Activated CD8-positive, alpha-beta T cell treated with anti-CD3 and anti-CD28 coated beads for 36 hours (primary cell): ENCODE measurements at places on chromosomes 11 and 22. TPM values are rescaled to one million over a fixed set of nuclear protein-coding genes. Genes with fewer than 3 reads are reported as not detected.

Gene MIAT
- 11.6 TPM for total RNA-seq

Gene TRIM22
- 138 TPM for total RNA-seq

Gene C11orf98
- total RNA-seq: 108 TPM

DNA sequence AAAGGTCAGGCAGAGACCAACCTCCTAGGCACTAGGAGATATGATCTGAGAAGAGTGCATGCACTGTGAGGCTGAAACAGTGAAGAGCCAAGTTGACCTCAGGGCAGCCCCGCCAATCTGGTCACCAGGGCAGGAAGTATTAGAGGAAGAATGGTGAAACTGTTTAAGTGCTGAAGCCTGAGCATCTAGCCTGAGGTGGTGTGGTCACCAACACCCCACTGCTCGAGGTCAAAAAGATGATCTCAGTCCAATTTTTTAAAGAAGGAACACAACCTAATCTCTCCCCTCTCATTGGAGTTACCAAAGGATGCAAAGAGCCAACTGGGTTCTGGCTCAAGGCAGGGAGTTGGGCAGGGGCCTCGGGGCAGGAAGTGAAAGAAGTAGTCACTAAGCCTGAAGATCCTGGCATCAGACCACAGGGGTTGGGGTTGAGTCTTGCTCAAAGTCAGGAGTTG, 4.0 kb downstream of the APBB1 start:
- peak; percentile 64 for DNase-seq

DNA sequence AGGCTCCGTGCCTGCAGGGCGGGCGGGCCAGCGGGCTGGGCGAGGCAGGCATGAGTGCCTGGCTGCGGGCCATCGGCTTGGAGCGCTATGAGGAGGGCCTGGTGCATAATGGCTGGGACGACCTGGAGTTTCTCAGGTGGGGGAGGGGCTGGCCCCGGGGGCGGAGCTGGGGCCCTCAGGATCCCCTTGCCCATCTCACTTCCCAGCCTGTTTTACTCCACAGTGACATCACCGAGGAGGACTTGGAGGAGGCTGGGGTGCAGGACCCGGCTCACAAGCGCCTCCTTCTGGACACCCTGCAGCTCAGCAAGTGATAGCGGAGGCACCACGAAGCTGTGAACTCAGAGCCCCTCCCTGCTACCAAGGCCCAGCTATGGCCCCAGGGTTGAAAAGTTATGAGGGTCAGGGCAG, 5.9 kb downstream of the PHOX2A start:
- DNase-seq: peak; percentile 59

Gene DBX1
- total RNA-seq: not detected

DNA sequence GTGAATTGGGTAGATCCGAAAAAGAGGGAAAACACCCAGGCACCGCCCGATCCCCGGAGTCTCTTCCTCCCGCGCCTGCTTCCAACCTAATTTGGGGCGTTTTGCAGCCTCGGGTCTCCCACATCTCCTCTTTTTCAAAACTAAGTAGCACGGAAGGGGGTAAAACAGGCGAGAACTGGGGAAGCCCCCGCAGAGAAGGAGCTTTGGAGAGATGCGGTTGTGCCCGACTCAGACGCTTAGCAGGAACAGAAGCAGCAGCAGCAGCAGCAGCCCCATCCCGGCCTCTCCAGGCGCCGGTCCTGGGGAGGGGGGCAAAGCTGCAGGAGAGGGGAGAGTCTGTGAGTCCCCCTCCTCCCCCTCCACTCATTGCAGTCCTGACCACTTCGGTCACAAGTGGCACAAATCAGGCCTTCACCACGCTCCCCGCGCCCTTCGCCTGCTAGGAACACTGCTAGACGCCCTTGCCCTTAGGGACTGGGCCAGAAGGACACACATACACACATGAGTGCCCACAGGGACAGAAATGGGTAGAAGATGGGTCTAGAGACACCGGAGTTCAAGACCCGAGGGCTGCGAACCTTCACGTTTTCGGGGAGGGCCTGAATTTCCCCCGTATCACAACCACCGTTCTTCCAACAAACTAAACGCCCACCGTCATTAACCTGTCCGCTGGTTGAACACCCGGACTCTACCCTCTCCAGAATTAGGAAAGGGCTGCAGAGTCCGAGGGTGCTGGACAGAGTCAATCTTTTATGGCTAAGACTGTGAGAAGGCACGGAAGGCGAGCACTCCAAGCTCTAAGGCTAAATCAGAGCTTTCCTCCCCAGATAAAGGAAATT, 98.3 kb upstream of the HSD17B12 start:
- no peak for DNase-seq

DNA sequence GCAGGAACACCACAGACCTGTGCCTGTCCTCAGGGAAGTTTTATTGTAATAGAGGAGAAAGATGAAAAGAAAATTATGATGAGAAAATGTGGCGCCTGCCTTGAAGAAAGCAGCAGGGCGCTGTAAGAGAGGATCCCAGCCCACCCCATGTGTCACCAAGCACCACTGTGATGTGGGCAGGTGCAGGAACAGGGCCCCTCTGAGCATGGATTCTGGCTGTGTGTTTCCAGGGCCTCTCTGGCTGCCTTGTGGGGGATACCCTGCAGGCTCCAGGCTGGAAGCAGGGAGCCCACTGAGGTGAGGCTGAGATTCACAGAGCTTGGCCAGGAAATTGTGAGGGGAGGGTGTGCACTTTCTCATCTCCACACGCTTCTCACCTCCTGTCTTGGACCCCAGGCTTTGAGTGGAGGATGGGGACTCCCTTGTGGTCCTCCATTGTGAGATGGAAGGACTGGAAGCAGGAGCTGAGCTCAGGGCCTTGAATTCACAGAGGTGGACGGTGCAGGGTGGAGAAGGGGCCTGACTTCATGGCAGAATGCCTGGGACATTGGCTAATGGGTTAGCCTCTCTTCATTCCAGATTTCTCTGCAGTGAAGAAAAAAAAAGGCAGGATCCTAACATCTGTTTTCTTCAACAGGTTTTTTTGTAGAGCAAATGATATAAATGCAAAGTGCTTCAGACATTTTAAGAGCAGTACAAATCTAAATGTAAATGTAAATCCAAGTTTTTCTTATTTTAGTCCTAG, 246.6 kb upstream of the B3GAT1 start:
- DNase-seq: no peak

Gene NTM
- not detected for total RNA-seq

DNA sequence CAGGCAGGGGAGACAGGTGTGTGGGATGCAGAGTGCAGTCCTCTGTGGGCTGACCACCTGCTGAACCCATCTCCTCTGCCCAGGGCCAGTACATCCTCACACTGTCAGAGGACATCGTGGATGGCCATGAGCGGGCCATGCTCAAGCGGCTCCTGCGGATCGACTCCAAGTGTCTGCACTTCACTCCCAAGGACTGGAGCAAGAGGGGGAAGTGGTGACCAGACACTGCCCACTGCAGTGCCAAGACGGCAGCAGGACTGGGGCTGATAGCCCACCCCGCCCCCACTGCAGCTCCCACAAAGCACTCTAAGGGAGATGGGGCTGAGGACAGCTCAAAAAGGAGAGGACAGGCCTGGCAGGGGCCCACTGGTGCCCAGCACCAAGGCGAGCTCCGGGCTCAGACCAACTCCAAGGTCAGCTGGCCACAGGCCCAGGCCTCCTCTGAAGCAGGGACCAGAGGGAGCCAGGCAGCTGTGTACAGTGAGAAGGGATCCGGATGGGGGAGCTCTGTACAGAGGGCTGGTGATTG, 1.6 kb downstream of the RNASEH2C start:
- DNase-seq: no peak

- no peak for DNase-seq
These were observed 10.0 kb downstream of the MUC5AC start for GRCh38 chr11:1167751-1168231.

Gene CATSPERZ
- total RNA-seq: not detected
